ENCODE measurements at places on chromosomes 6 and 20.

- no peak for DNase-seq
These were observed 141.2 kb upstream of the HCRTR2 start for GRCh38 chr6:55033016-55033546.

DNA sequence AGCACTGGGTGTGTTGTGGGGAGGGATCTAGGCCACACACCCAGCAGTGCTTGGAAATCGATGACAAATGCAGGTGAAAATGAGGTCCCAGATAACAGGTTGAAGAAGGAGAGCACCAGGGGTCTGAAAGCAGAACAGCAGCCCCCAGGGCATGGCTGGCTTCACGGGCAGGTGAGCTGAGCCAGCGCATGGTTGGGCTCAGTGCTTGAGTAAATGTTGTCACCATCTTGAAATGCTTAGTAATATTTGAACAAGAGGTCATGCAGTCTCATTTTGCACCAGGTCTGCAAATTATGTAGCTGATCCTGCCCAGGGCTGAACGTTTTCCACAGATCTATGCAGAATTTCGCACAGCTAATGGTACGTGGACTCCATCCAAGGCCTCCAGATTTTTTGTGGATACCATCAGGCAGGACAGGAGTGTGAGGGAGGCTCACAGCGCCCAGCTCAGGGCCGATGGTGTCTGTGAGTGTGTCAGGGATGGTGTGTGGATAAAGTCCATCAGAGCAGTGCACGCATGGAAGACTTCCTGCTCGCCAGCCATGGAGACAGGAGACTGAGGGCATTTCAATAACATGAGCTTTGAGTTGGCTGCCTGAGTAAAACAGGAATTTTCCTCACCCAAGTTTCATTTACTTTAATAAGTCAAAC is 53.1 kb upstream of the SNX9 start:
- DNase-seq: no peak

DNA sequence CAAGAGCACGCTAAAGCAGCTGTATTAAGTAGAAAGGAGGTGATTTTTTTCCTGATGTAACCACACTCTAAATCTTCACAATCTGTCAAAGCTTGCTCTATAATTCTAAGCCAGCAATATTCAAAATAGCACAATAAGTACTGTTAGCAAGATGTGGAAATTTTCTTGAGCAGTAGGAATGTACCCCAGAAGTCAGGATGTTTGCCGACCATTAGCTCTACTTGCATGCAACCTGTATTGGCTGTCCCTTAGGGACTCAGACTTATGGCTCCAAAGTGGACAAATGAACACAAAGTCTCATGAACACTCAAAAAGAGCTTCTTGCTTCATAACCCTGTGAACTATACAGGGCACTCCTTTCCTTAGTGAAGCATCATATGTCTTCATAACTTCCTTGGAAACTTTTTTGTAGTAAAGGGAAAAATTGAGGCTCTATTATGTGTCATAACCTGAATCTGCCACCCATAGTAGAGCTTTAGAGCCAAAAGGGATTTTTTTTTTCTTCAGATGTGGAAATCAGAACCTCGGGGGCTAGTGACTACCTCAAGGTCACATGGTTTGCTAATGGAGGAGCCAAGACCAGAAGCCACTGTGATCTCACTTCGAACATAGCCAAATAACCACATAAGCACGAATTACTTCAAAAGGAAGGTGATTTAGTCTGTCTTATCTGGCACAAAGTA is 54.5 kb downstream of the ADGRG6 start:
- no peak for DNase-seq

GRCh38 chr20:23180451-23180921 is 94.4 kb upstream of the CD93 start:
- no peak for DNase-seq

- DNase-seq: no peak
These were observed 67.4 kb downstream of the AIG1 start for GRCh38 chr6:143127941-143128680.

DNA sequence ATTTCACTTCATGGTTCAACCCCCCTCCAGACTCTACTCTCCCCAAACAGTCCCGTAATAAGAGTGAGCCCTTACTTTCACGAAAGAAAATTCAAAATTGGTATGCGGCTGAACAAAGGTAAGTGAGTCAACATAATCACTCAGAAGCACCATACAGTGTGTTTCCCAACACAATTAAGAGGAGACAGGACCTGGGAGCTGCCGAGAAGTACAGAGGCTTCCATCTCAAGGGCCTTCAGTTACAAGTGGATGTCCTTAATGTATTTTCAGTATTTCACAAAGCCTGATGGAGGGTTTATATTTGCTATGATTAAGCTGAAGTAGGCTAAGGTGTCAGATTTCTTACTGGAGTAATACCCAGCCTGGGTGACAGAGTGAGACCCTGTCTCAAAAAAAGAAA is 51.1 kb downstream of the MYO6 start:
- no peak for DNase-seq

- peak; percentile 44 for DNase-seq
These were observed 48.0 kb downstream of the ARMC2 start for GRCh38 chr6:108896111-108896661.

GRCh38 chr6:1770435-1770843 is 160.7 kb downstream of the FOXC1 start:
- no peak for DNase-seq

GRCh38 chr20:16236589-16237241 is 336.5 kb downstream of the KIF16B start:
- no peak for DNase-seq

DNA sequence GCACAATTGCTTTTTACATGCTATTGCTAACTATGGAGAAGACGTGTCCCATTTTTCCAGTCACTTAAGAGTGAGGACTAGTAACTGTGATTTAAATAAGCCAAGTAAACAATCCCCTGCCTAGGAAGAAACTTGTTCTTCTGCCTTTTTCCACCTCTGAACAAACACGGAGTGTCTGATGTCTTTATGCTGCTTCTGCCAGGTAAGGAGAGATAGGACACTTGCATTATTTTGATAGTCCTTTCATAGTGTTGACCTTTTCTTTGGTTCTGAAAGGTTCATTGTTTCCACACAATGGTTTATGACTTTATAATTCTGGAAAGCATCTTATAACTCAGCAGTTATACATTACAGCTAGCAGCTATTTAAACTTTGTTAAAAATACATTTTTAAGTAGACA is 8.4 kb downstream of the LRP11 start:
- no peak for DNase-seq

GRCh38 chr6:11322252-11322885 is 89.9 kb upstream of the NEDD9 start:
- DNase-seq: no peak

GRCh38 chr20:46981184-46981583 is 86.5 kb downstream of the EYA2 start:
- no peak for DNase-seq

DNA sequence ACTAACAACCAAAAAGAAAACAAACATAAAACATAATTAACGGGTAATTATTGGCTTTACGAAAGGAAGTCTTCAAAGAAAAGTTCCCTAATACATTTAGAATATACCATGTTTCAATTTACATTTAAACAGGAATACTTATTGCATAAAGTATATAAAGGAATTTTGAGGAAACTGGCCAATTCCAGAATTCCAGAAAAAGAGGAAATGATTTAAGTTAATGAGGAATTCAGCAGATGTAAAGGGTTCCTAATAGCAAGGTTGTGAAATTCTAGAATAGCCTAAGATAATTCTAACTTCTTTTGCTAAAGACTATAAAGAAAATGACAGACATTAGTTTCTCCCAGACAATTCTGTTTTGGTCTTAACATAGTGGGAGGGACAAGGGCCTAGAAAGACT is 35.0 kb downstream of the DTNBP1 start:
- DNase-seq: no peak

GRCh38 chr20:64242003-64242796 is 13.3 kb upstream of the PCMTD2 start:
- DNase-seq: no peak

DNA sequence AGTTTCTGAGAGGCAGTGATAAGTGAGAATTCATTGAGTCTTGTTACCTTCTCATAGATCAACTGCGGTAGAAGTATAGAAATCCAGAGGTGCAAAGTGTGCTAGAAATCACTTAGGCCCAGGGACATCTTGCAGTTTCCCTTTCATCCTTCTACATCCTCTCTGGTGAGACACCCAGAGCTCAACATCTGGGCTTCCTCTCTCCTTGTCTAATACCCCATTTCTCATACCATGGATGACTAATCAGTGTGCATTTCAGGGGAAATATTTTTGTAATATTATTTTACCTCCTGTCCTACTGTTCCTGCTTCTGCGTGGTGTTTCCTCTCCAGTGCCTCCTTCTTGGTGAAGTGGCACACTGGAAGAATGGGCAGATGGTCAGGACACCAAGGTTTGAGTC is 322.4 kb downstream of the TFAP2B start:
- DNase-seq: no peak

GRCh38 chr6:35596448-35597442 is 84.0 kb upstream of the TULP1 start:
- peak; percentile 28 for DNase-seq

DNA sequence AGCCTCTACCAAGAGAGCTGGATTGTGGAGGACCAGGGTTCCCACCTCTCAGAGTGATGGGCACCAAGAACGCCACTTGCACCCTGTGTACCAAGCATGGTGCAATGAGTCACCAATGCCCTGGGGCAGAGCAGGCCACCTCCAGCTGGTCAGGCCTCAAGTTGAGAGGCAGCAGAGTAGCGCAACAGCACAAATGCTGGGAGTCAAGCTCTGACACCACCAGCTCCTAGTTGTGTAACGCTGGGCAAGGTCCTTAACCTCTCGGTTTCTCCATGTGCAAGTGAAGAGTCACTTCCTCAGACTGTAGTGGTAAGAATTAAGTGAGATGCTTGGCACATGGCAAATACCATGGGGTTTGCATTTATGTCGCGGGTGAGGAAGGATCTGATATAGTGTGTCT is 25.6 kb downstream of the GFOD1 start:
- DNase-seq: no peak

DNA sequence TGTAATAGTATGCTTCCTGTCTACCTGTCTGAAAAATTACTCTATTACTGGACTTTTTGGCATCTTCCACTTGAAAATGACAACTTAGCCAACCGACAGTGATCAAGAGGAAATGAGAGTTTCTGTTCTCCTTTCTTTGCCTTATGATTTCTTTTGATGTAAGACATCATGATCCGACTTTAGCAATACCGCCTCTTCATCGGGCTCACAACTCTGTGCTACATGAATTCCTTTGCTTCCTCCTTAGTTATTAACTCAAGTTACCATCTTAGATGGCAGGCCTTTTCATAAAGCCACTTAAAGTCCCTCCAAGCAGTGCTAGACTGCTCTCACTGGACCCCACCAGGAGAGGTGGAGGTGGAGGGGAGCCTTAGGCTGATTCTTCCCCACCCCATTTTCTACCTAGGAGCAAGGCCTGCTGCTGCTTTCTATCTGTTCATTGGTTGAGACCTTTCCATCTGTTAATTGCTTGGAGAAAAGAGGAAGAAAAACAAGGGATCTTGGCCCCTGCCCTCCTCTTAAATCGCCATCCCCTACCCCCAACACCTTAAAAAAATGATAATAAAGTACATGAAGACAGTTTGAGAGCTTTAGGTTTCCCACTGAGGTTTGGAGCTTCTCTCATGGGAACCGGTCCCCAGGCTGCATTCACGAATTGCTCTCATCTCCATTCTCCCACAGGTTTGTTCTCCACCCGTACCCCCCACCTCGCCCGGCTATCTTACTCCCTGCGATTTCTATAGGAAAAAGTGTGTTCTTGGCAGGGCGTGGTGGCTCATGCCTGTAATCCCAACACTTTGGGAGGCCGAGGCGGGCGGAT is 21.6 kb upstream of the MCM3 start:
- DNase-seq: no peak

GRCh38 chr6:36094753-36095496 is 35.4 kb upstream of the MAPK13 start:
- peak; percentile 57 for DNase-seq

- DNase-seq: no peak
These were observed 55.8 kb downstream of the GTF2H5 start for GRCh38 chr6:158223926-158224325.

DNA sequence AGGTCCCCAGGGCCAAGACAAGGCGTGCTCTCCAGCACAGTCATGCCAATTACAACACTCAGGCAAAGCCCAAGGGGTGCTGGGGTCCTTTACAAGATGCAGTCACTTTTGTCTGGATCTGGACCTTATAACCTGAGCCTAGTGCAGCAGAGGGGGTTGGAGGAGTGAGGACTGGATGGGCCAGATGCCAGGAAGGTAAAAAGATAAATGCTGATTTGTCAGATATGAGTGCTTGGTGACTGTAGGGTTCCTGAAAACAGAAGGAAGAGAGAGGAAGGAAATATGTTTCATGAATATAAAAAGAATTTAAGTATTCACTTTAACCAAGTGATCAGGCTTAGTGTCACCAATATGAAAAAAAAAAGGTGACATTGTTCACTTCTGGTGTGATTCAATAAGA is 43.4 kb upstream of the TFAP2A start:
- DNase-seq: no peak

- no peak for DNase-seq
These were observed 1.8 kb upstream of the TGM3 start for GRCh38 chr20:2293971-2294370.

DNA sequence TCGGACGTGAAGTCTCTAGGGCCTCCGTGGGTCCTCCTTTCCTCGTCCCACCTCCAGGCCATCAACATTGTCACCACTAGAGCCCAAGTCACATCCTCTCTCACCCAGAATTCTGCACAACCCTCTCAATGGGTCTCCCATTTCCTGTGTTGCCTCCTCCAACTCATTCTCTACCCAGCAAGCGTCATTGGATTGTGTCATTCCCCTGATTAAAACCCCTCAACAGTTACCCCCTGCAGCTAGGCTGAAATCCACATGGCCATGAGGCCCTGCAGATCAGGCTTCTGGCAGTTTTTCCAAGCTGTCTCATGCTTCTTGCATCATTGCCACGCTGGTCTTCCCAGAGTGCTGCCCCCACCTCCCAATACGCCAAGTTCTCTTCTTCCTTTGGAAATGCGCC is 12.9 kb upstream of the FAM210B start:
- no peak for DNase-seq

DNA sequence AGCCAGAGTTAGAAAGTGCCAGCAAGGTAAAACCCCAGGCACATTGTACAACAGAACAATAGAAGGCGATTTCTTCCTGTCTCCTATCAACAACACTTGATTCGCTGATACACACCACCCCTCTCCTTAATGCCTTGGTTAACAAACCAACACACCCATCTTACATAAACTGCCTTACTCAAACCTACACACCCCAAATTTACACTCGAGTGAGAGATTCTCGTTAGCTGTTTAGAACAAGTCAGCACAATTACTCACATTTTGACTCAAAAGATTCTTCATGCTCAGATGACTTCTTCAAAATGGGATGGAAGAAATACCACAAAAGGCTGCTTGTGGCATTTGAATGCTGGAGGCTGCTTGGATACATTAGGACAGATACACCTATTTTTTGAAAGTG is 80.0 kb upstream of the FOXQ1 start:
- DNase-seq: no peak

- DNase-seq: no peak
These were observed 311.8 kb downstream of the CD83 start for GRCh38 chr6:14429396-14429795.

- no peak for DNase-seq
These were observed 40.5 kb upstream of the POU5F1 start for GRCh38 chr6:31210741-31211532.

Measured in hepatic stellate cell (primary cell).